ENCODE measurements at places on chromosomes 4 and X. TPM values are rescaled to one million over a fixed set of nuclear protein-coding genes. Genes with fewer than 3 reads are reported as not detected.

DNA sequence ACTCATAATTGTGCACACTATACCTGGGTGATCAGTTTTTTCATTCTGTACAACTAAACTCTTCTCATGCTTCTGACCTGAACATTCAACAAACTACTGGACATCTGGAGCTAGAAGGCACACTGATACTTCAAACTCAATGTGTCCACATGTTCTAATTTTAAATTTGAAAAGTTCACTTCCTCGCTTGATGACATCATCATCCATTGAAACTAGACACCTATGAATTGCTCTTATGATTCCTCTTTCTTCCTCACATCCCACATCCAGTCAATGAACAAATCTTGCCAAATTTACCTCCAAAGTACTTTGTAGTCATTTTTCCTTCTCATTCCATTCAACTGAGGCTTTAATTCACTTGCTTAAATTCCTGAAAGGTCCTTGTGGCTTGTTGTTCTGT, 549.4 kb downstream of the GALNTL6 start:
- H3K27me3 ChIP-seq = no peaks in the 10 kb centered on the region
- H3K36me3 ChIP-seq = no peaks in the 10 kb centered on the region
- no peak overlapping the region for H3K4me3 ChIP-seq
- no peak overlapping the region for H3K27ac ChIP-seq

GRCh38 chr4:134627366-134627765, 425.8 kb upstream of the PABPC4L start:
- no peaks in the 10 kb centered on the region for H3K36me3 ChIP-seq
- peaks cover 16% of the 10 kb centered on the region for H3K4me1 ChIP-seq
- H3K4me3 ChIP-seq = no peak overlapping the region
- H3K27ac ChIP-seq = no peak overlapping the region
- no peaks in the 10 kb centered on the region for H3K27me3 ChIP-seq

Gene CXCL1
- 1.7 TPM for total RNA-seq

DNA sequence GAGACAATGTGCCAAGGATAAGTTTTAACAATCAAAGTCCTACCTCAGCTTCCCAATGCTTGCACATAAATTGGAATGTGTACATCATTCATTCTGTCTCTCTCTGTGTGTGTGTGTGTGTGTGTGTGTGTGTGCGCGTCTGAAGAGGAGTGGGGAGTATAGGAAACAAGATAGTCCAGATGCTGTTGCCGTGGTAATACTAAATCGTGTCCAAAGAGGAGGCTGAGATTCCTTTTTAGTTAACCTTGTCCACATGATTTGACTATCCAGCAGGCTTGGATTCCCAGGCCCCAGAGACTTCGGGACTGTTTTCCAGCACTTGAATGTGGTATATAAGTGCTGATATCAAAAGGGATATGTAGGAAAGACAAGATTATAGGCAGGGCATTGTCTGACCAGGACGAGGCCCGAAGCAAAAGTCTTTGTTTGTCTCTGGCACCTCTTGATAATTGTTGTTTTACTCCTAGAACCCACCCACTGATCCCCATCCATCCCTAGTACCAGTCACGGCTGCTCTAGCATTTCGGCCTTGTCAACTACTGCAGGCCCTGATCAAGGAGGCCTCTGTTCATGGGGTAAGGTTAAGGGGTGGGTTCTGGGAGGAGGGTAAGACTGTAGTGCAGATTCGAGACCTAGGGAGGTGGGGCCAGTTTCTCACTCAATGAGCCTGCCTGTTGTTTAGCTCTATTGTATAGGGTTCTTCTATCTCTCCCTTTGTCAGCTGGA, 3.9 kb downstream of the PLP1 start:
- H3K36me3 ChIP-seq = no peaks in the 10 kb centered on the region
- H3K27ac ChIP-seq = peak overlapping the region; percentile 48
- H3K27me3 ChIP-seq = no peaks in the 10 kb centered on the region

- no peak overlapping the region for H3K4me3 ChIP-seq
- H3K4me1 ChIP-seq = peaks cover 2% of the 10 kb centered on the region
- H3K27ac ChIP-seq = no peak overlapping the region
- no peaks in the 10 kb centered on the region for H3K36me3 ChIP-seq
- DNase-seq = no peak
These were observed 66.9 kb downstream of the TAB3 start for GRCh38 chrX:30822068-30822681.

DNA sequence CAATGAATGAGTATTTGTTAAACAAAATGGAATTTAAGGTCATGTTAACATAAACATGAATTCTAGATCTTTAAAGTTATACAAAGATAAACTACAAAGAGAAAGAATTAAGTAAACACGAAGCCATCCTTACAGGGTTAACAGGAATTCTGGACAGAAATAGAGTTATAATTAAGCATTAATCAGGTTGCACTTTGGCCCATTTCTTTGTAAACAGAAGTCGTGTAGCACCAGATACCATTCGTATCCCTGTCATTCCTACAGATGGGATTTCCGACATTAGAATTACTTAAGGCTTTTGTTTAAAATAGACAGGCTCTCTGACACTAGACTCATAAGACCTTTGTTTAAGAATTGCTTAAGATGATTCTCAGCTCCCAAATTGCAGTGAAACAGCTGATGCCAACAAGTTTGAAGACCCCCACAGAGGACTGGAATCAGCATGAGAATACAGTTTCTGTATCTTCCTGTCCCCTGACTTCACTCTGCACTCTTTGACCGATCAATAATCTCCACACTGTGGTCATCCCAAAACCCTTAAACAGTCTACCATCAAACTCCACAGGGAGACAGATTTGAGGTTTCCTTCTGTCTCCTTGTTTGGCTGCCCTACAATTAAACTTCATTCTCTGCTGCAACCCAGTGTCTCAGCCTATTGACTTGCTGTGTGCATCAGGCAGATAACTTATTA, 22.3 kb upstream of the TMEM150C start:
- no peak overlapping the region for H3K4me3 ChIP-seq
- peaks cover 9% of the 10 kb centered on the region for H3K27me3 ChIP-seq
- H3K4me1 ChIP-seq = peaks cover 17% of the 10 kb centered on the region
- H3K36me3 ChIP-seq = no peaks in the 10 kb centered on the region

Gene FAT4
- 92.8 TPM for total RNA-seq

- H3K36me3 ChIP-seq = no peaks in the 10 kb centered on the region
- H3K27ac ChIP-seq = peak within 1 kb of the TSS; percentile 48
- peaks cover 4% of the 10 kb centered on the region for H3K27me3 ChIP-seq
- H3K4me3 ChIP-seq = no peak within 1 kb of the TSS
- DNase-seq = peak; percentile 16
- peaks cover 14% of the 10 kb centered on the region for H3K4me1 ChIP-seq
These were observed at the start of gene IQSEC2 for GRCh38 chrX:53281321-53281822. Gene IQSEC2 (minus strand): TSS chrX:53281584.

Gene BCOR
- 34.5 TPM for total RNA-seq

Gene RAB33A
- total RNA-seq = 4.1 TPM

- H3K27ac ChIP-seq = no peak overlapping the region
- H3K4me1 ChIP-seq = peaks cover 9% of the 10 kb centered on the region
- peaks cover 5% of the 10 kb centered on the region for H3K36me3 ChIP-seq
These were observed 6.3 kb downstream of the GPR143 start for GRCh38 chrX:9759337-9759736.

Gene RPL34
- total RNA-seq = 1,233 TPM

Gene ENPEP
- total RNA-seq = 3.5 TPM

Gene FAM47B
- not detected for total RNA-seq

- H3K36me3 ChIP-seq = no peaks in the 10 kb centered on the region
- H3K27ac ChIP-seq = no peak overlapping the region
- H3K27me3 ChIP-seq = peaks cover 2% of the 10 kb centered on the region
- H3K4me1 ChIP-seq = no peaks in the 10 kb centered on the region
- no peak overlapping the region for H3K4me3 ChIP-seq
- DNase-seq = no peak
These were observed 584.4 kb downstream of the KLHL4 start for GRCh38 chrX:88101968-88102367.

- H3K4me1 ChIP-seq = no peaks in the 10 kb centered on the region
- no peak for DNase-seq
- H3K27me3 ChIP-seq = no peaks in the 10 kb centered on the region
- H3K27ac ChIP-seq = no peak overlapping the region
- no peaks in the 10 kb centered on the region for H3K36me3 ChIP-seq
These were observed 101.9 kb upstream of the SLITRK2 start for GRCh38 chrX:145715641-145716138.

Gene SH2D1A
- not detected for total RNA-seq

Gene PLAC8
- total RNA-seq = not detected

DNA sequence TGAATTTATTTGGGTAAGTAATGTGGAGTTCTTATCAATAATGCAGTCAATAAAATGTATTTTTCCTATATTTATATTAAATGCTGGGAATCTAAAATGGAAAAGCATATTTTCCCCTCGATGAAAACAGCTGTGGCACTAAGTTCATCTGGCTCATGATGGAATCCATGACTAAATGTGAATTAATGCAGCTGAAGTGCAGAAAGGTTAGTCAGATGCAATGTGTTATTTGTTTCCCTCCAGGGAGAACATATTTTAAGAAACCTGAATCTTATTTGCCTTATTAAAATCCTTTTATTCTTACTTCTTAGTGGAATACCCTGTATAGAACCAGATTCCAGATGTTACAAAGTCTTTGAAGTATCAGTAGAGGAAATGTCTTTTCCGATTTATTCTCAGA, 247.9 kb downstream of the ARHGAP24 start:
- no peak overlapping the region for H3K27ac ChIP-seq
- peaks cover 25% of the 10 kb centered on the region for H3K4me1 ChIP-seq
- peaks cover 3% of the 10 kb centered on the region for H3K27me3 ChIP-seq
- H3K36me3 ChIP-seq = no peaks in the 10 kb centered on the region
- DNase-seq = no peak

Gene PRRG1
- total RNA-seq = 16.5 TPM

GRCh38 chr4:72974694-72975487, 94.6 kb downstream of the COX18 start:
- H3K4me3 ChIP-seq = no peak overlapping the region
- H3K36me3 ChIP-seq = no peaks in the 10 kb centered on the region
- H3K4me1 ChIP-seq = no peaks in the 10 kb centered on the region
- no peak overlapping the region for H3K27ac ChIP-seq

DNA sequence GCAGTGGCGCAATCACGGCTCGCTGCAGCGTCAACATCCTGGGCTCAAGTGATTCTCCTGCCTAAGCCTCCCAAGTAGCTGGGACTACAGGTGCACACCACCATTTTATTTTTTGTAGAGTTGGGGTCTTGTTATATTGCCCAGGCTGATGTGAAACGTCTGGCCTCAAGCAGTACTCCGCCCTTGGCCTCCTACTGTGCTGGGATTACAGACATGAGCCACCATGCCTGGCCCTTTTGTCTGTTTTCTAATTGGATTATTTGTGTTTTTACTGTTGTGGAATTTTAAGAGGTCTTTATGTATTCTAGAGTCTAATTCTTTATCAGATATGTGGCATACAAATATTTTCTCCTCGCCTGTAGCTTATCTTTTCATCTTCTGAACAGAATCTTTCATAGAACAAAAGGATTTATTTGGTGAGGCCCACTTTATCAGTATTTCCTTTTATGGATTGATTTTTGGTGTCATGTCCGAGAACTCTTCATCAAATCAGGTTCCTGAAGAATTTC, 18.9 kb downstream of the PLS3 start:
- peaks cover 2% of the 10 kb centered on the region for H3K36me3 ChIP-seq
- peaks cover 18% of the 10 kb centered on the region for H3K4me1 ChIP-seq
- no peaks in the 10 kb centered on the region for H3K27me3 ChIP-seq
- no peak overlapping the region for H3K27ac ChIP-seq
- no peak for DNase-seq

Gene TEX13D
- not detected for total RNA-seq

GRCh38 chr4:43471950-43472349, 579.4 kb downstream of the GRXCR1 start:
- peaks cover 4% of the 10 kb centered on the region for H3K36me3 ChIP-seq
- no peak for DNase-seq
- H3K27me3 ChIP-seq = no peaks in the 10 kb centered on the region
- H3K4me3 ChIP-seq = no peak overlapping the region
- H3K27ac ChIP-seq = no peak overlapping the region

DNA sequence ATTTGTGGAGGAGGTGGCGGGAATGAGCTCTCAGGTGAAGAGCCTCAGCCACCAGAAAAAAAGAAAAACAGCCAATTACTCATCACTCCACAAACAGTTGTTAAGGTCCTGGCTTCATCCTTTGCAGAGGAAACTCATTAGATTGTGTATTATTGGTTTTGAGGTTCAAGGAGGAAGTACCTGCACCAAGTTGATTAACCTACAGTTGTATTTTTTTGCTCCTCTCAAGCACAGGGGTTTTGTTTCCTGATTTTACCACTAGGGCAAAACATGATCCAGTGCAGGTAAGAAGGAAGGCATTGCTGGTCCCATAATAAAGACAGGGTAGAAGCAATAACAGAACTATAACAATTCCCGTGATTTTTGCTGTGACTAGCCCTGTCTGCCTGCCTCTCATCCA, 84.0 kb upstream of the QRFPR start:
- H3K27me3 ChIP-seq = peaks cover 1% of the 10 kb centered on the region
- H3K4me3 ChIP-seq = no peak overlapping the region
- H3K36me3 ChIP-seq = peaks cover 13% of the 10 kb centered on the region
- no peak overlapping the region for H3K27ac ChIP-seq
- peaks cover 44% of the 10 kb centered on the region for H3K4me1 ChIP-seq
- DNase-seq = no peak

- H3K27ac ChIP-seq = peak overlapping the region; percentile 70
- H3K27me3 ChIP-seq = peaks cover 9% of the 10 kb centered on the region
- H3K4me1 ChIP-seq = peaks cover 28% of the 10 kb centered on the region
- H3K36me3 ChIP-seq = peaks cover 2% of the 10 kb centered on the region
- peak overlapping the region; percentile 16 for H3K4me3 ChIP-seq
- DNase-seq = no peak
These were observed 3.1 kb downstream of the POLR2B start for GRCh38 chr4:56981795-56982201.

GRCh38 chrX:149570668-149571067, 16.6 kb downstream of the MAGEA9B start:
- no peak overlapping the region for H3K27ac ChIP-seq
- no peak overlapping the region for H3K4me3 ChIP-seq
- no peaks in the 10 kb centered on the region for H3K27me3 ChIP-seq
- no peak for DNase-seq

DNA sequence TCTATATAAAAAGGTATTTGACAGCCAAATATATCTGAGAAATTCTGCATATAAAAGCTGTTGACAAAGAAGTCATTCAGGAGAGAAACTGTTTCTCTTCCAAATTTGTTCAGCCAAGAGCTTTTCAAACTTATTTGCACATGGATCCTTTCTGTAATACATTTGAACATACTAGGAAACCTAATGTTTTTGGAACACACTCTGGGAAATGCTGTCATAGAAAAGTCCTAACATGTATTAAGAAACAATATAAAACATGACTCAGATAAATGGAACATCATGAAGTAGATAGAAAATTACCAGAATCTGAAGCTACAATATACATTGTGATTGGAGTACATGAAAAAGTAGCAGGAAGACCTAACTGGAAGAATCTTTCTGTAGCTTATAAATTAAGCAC, 781.5 kb upstream of the EPHA5 start:
- no peak overlapping the region for H3K27ac ChIP-seq
- no peaks in the 10 kb centered on the region for H3K27me3 ChIP-seq
- no peaks in the 10 kb centered on the region for H3K36me3 ChIP-seq
- no peak overlapping the region for H3K4me3 ChIP-seq
- no peaks in the 10 kb centered on the region for H3K4me1 ChIP-seq

DNA sequence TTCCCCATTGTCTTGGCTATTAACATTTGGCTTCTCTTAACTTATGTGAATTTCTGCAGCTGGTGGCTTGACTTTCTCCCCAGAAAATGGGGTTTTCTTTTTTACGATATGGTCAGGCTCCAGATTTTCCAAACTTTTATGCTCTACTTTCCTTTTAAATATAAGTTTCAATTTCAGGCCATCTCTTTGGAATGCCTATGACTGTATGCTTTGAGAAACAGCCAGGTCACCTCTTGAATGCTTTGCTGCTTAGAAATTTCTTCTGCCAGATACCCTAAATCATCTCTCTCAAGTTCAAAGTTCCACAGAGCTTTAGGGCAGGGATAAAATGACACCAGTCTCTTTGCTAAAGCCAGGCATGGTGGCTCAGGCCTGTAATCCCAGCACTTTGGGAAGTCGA, 212.9 kb upstream of the SMIM31 start:
- H3K4me3 ChIP-seq = no peak overlapping the region
- H3K4me1 ChIP-seq = peaks cover under 1% of the 10 kb centered on the region
- H3K27ac ChIP-seq = no peak overlapping the region
- peaks cover 5% of the 10 kb centered on the region for H3K36me3 ChIP-seq
- peaks cover 5% of the 10 kb centered on the region for H3K27me3 ChIP-seq
